Trophoblast cell (in vitro differentiated cells and primary cell): ENCODE measurements at places on chromosomes 5 and 9.

DNA sequence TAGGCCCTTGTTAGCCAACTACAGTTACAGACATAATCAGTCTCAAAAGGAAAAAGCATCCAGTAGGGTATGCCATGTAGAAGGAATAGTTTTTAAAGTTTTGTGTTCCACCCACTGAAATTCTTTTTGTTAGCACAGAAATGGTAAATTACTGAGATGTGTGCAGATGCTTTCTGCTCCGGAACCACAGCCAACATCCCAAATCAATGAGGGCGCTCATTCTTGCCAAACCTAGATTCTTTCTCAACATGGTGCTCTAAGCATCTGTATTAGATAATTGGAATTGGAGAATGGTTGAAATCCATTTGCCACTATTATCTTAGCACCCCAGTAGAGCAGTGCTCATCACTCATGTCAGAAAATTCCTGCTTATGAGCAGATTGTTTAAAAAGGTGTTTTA is 127.8 kb downstream of the SEC61B start:
- no peak for DNase-seq

- no peak for DNase-seq
These were observed 438.8 kb upstream of the SEMA6A start for GRCh38 chr5:117013280-117013877.

- DNase-seq: no peak
These were observed 89.6 kb upstream of the TBC1D2 start for GRCh38 chr9:98345011-98345410.

GRCh38 chr5:77266291-77266690 is 55.8 kb downstream of the PDE8B start:
- DNase-seq: no peak

- DNase-seq: no peak
These were observed 195.7 kb downstream of the ZNF608 start for GRCh38 chr5:124550731-124551130.

GRCh38 chr5:69368458-69369339 is 621 bp downstream of the AK6 start:
- DNase-seq: peak; percentile 29

DNA sequence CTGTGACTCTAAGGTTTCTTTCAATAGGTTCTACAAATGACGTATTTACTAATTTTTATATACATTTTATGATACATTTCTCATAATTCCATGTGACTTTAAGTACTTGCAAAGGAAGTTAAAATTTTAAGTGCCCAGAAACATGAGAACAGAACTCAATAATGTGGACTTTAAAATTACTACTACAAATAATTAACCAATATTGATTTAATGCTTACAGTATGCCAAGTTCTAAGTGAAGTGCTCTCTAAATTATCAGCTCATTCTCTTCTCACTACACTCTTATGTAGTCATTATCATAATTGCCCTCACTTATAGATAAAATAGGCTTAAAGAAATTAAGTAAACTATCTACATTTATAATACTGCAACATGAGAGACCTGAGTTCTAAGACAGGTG is 1690.7 kb upstream of the CDH9 start:
- DNase-seq: no peak

DNA sequence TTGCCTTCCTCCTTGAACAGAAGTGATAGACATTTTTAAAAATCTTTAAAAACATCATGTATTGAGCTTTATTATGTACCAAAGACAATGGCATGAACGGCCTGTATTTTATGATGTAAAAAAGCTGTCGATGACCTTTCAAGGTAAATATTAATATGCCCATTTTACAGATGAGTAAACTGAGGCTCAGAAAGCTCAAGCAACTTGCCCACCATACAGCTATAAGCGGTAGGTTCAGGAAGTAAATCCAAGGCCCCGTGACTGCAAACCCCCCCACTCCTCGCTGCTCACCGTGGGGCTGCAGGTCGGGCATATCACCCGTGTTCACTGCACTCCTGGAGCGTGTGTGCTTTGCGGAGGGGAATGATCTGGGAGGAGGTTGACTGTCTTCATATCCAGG is 3.4 kb downstream of the PLPP7 start:
- DNase-seq: no peak

DNA sequence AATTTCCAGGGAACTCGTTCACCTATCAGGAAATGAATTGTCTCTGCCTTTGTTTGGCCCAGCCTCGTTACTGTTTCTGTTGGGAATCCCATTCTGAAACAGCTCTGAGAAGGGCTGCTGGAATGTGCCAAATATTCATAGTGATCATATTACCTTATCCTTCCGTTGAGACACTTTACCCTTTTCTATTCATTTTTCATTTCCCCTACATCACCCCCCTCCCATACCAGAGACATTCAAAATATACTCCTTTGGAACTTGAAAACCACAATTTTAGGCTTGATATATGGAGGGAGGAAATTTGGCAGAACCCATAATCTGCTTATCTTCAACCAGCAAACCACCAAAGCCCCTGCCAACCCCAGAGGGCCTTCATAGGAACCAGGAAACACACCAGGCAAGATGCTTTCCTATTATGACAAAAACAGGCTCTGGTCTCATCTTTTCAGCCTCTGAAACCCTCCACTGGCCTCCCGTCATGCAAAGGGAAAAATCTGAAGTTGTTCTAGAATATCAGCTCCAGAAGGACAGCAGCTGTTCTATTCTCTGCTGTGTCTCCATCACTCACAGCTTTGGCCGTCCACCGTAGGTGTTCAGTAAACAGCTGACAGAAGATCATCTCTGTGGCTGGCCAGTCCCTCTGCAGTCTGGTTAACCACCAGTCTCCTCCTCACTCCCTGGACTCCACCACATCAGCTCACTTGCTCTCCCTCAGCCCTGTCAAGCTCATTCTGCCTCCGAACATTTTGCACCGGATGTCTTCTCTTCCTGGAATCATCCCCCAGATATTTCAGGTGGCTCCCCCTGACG is 217.2 kb upstream of the WWC1 start:
- no peak for DNase-seq

- no peak for DNase-seq
These were observed 87.1 kb downstream of the AMBP start for GRCh38 chr9:113990975-113991471.

GRCh38 chr9:91740701-91741100 is 209.3 kb downstream of the ROR2 start:
- no peak for DNase-seq

DNA sequence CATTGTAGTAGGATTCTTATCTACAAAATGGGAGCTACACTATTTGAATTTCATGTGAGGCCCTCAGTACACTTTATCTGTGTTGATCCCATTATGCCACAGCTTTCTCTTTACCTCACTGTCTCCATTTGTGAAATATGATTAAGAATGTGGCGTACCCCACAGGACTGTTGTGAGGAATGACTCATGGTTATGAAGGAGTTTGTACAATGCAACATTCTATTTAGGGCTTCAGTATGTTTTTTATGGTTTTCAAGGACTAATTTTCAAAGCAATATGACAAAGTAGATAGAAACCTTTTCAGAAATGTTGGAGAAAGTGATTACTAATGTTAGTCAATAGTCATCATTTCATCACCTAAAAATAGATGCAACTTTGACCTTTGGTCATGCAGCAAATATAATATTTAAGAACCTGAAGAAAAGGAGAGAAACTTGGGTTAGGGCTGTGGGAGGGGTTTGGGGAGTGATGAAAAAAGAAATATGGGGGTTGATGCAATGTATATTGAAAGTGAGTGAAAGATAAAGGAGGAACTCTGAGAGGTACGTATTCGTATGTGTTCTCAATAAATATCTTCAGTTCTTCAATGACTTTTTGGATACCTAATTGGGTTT is 53.7 kb upstream of the PIP5K1B start:
- no peak for DNase-seq

DNA sequence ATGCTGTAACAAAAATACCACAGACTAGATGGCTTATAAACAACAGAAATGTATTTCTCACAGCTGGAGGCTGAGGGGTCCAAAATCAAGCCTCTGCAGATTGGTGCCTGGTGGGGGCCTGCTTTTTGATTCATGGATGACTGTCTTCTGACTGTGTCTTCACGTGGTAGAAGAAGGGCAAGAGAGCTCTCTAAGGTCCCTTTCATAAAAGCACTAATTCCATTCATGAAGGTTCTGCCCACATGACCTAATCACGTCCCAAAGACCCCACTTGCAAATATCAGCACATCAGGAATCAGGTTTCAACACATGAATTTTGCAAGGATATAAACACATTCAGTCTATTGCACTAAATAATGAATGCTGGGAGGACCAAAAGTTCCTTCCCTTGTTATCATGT is 278.4 kb downstream of the MARCHF11 start:
- DNase-seq: no peak

DNA sequence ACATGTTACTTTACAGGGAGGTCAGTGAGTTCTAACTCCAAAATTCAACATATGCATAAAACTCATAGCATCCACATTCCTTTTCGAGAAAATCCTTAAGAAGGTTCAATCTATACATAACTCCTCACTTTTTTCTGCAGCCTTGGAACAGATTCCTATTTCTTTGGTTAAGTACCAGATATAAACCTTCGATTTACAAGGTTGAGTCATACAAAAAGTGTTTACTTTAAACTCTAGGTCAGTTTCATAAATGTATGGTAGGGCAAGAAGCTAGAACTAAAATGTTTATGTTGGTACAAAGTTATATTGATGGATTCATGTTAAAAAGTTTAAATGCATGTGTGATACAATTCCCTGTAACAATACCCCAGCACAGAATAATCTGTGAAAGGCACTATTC is 19.4 kb downstream of the CDKN2AIPNL start:
- no peak for DNase-seq

- DNase-seq: no peak
These were observed 40.2 kb upstream of the TMED7 start for GRCh38 chr5:115666023-115666422.

DNA sequence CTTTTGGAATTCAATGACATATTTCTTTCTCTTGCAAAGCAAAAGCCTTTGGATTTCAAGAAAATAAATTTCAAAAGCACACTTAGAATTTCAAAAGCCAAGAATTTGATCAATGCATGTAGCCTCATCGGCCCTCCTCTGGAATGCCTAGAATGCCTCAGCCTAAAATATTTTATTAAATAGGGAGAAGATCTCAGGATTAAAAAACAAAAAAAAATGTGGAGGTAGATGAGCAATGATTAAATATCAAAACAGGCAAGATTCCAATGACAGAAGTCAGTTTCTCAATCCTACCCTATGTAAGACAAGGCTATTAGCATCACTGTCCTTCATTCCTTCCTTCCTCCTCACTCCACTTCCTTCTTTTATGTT is 169.0 kb downstream of the CDH6 start:
- peak; percentile 95 for DNase-seq
